Activated CD8-positive, alpha-beta memory T cell treated with anti-CD3 and anti-CD28 coated beads for 1 hour (primary cell): ENCODE measurements at places on chromosomes 2 and 18.

GRCh38 chr2:15704086-15704787 is 112.6 kb downstream of the DDX1 start:
- no peak for DNase-seq

DNA sequence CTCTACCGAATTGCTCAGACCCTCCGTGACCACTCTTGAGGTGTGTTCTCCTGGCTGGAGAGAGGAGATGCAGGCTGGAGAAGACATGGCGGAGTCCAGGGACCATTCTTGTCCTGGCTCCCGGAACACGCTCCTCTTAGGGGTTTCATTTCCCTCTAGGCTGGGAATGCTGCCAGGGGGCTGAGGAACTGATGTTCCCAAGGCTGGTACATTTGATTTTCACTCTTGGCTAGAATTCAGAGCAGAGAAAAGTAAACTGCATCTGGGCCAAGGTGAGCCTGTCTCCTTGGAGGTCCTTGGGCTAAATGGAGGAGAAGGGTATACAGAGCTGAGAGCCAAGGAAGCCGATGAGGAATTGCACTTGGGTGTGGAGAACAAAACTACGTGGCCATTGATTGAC is 28.2 kb upstream of the LBH start:
- DNase-seq: no peak

- no peak for DNase-seq
These were observed 134.3 kb upstream of the PIEZO2 start for GRCh38 chr18:11283479-11284161.

- DNase-seq: no peak
These were observed 9.0 kb downstream of the CCDC68 start for GRCh38 chr18:54950221-54950620.

DNA sequence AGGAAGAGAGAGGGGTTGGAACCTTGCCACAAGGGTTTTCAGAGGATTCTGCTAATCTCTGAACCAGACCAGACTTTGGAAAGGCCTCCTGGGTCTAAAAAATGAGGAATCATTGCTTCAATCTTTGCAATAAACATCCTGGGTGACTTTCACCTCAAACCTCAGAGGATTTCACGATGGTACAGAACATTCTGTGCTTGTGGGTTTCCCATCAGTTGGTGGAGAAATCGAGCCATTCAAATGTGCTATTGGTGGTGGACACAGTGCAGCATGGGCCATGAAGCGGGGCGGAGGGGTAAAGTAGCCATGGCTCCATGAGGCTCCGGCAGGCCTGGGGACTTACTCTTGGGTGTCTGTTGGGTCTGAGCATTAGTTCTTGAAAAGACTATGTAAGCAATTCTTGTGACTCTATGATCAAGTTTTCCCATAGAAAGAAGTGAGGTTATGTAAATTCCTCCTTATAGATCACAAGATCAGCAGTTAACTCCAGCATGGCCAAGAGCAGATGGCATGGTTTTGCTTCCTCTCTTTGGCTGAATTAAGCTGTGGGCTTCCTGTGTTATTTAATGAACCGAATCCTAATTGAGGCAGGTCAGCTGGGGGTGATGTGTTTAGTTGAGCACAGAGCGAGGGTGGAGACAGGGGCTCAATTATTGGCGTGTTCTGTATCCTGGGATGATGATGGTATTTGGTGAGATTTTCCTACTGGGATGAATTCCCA is 1.9 kb upstream of the IL1R2 start:
- no peak for DNase-seq

DNA sequence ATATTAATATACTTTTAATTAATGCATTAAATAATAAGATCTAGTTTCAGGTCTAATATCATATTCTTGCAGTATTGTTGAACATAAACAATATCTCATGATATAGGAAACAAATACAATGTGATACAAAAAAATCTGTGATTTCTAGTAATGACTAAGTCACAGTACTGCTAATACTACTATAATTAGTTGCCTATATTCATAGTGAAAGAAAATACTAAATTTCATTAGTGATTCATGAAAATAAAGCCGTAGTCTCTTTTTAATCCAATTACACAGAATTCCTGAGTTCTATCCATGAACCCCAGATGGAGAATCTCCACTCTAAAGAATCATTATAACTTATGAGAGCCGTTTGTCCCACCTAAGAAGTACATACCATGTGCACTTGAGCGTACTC is 266.3 kb upstream of the ACVR2A start:
- DNase-seq: no peak
